ENCODE measurements at places on chromosomes 5 and 9.

DNA sequence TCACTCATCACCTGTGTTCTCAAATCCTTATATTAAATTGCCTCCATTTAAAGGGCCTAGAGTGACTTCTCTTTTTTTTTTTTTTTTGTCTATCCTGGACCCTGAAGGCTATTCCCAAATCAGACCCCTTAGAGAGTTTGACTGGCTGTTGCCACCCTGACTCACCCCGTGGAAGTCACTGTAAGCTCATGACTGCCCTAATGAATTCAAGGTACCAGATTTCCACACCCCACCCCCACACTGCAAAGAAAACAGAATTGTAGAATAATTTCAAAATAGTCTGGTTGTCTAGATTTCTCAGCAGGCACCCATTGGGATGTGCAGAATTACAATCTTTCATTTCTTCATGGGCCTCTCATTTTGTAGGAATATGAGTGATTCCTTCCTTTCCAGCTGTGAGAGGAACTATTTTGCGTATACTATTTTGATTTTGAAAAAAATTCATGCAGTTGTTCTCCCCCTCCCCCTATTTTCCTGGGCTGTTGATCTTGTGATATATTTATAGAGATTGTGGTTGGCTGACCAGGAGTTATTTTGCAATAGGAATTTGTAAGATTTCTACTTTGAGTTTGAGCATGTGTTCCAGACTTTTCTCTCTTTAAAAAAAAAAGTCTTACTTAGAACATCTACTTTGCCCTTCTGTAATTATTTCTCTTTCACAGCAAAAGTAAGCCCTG, 79.1 kb downstream of the ZNF618 start:
- DNase-seq: no peak

DNA sequence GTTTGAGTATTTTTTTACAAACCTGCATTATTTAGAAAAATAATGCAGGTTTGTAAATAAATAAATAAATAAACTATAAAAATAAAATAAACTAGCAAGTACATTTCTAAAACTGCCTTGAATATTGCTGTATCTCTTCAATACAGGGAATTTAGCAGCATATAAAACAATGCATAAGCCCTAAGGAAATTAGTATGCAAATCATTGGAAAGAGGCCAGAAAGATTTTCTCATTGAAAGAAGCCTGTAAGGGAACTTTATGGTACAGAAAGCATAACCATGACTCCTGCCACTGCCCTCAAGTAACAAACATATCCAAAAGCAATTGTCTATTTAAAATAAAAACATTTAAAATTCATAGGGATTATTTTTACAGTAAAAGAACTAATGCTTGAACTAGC, 387.3 kb downstream of the HINT1 start:
- no peak for DNase-seq

GRCh38 chr5:174187481-174187880, 142.0 kb downstream of the NSG2 start:
- DNase-seq: no peak

- DNase-seq: no peak
These were observed 628 bp downstream of the GABRA6 start for GRCh38 chr5:161686149-161686548.

GRCh38 chr9:111056538-111056937, 18.3 kb upstream of the LPAR1 start:
- DNase-seq: no peak

DNA sequence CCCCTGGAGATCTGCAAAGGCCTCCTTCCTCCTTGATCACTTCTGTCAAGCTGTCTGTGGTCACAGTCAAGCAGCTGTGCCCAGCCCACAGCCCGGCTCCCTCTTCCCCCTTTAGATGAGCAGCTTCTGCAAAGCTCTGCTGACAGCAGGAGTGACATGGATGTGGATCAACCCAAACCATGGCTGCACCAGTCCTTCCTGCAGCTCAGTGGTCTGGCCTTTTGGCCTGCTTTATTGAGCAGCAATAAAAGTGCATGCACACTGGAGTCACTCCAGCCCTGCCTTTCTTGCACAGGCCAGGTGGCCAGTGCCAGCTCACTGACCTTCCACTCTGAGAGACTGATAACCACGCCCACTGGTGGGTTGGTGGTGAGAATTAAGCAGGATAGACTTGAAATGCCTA, 91.3 kb upstream of the OTULINL start:
- no peak for DNase-seq

- no peak for DNase-seq
These were observed 13.4 kb upstream of the SLC25A51 start for GRCh38 chr9:37917313-37917731.

GRCh38 chr5:6326776-6327175, 51.6 kb downstream of the MED10 start:
- no peak for DNase-seq

DNA sequence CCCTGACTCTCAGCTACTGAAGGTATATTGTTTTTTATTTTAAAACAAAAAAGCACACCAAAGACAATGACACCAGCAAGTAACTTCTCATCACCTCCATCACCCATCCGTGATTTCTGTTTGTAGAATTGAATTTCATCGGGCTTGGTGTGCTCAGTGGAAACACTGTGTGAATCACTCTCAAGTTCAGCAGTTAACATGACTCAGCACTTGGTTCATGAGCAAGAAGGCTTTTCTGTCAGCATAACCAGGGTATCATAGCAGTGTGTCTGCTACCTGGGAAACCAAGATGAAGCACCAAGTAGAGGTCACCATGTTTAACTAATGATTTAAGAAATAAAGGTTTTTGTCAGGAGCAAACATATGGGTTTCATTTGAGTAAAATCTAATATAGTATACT, 123.7 kb downstream of the INSYN2B start:
- no peak for DNase-seq

- DNase-seq: no peak
These were observed 126.4 kb downstream of the MAT2B start for GRCh38 chr5:163631856-163632255.

Measured in NCI-H748 treated with DMSO at 0.1 percent for 48 hours (cell line).